ENCODE measurements at places on chromosomes 13 and 19.

DNA sequence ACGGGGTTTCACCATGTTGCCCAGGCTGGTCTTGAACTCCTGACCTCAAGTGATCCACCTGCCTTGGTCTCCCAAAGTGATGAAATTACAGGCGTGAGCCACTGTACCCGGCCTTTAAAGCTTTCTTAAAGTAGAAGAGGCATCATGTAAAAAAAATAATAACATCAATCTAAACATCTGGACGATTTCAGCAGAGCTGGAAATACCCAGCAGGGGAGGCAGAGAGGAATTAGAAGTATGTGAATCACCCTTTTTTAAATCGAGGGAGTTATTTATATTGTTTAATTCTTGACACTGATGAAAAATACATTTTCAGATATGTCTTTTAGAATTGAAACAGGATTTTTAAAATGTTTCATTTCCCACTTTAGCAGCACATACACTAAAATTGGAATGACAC lies 37.4 kb upstream of the MTIF3 start:
- DNase-seq = no peak

- DNase-seq = no peak
Observed at GRCh38 chr19:40225440-40226305, 816 bp downstream of the CCNP start.

DNA sequence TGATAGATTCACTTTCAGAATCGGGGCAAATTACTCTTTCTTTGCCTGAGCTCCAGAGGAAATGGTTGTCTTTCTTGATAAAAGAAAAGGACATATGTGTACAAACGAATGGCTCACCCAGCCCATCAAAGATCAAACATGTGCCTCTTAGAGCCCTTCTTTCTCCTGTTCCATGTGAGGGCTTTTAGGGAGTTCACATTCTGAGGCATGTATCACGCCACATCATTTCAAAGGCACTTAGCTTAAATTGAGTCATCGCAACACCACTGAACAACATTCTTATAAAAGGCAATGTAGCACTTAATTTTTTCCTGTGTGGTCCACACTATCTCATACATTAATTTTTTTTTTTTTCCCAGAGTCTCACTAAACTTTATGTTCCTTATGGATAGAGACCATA lies 521.0 kb downstream of the SUCLA2 start:
- DNase-seq = no peak

DNA sequence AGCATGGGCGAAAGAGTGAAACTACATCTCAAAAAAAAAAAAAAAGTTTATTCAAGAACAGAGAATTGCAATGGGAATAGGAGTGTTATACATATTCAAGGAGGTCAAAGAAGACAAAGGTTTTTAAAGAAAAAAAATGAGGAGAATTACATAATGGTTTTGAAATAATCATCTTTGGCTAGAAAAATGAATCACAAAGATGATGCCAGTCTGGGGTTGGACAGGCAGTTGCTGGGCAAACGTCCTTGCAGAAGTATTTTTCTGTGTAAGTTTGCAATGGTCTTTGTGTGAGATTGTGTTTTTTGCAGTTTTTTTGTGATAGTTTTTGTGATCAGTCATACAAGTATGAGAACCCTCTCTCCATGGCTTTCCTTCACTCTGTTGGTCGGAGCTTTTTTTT lies 23.7 kb downstream of the LYPD3 start:
- no peak for DNase-seq

GRCh38 chr13:23909606-23910005 lies 12.3 kb upstream of the C1QTNF9B start:
- no peak for DNase-seq

DNA sequence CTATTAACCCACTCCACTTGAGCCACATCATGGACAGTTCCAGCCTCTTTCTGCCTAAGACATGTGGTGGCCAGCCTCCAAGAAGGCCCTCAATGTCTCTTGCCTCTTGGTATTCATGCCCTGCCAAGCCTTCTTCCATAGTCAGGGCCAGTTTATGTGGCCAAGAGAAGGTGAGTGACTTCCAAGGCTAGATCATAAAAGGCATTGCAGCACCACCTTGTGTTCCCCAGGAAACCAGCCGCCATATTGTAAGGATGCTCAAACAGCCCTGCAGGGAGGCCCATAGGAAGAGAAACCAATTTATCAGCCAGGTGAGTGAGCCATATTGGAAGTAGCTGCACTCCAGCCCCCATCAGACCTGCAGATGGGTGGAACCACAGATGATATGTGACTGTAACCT lies 12.3 kb upstream of the DNMT1 start:
- no peak for DNase-seq

DNA sequence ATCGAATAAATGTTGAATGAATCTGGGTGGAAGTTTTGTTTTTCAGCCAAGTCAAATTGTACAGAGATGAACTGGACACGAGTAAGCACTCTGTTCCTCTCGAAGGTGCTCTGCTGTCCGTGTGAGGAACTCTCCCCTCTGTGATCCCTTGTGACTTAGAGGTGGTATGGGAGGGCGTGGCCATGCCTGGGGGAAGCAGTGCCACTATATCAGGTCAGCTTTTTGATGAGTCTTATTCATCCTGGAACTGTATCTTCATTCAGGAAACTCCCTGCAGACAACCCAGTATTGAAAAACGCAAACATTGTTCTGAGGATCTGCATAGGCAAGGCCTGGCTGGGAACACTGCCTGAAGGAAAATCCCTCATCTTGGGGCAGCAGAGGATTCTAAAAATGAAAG lies 45.7 kb upstream of the FLT1 start:
- DNase-seq = no peak

DNA sequence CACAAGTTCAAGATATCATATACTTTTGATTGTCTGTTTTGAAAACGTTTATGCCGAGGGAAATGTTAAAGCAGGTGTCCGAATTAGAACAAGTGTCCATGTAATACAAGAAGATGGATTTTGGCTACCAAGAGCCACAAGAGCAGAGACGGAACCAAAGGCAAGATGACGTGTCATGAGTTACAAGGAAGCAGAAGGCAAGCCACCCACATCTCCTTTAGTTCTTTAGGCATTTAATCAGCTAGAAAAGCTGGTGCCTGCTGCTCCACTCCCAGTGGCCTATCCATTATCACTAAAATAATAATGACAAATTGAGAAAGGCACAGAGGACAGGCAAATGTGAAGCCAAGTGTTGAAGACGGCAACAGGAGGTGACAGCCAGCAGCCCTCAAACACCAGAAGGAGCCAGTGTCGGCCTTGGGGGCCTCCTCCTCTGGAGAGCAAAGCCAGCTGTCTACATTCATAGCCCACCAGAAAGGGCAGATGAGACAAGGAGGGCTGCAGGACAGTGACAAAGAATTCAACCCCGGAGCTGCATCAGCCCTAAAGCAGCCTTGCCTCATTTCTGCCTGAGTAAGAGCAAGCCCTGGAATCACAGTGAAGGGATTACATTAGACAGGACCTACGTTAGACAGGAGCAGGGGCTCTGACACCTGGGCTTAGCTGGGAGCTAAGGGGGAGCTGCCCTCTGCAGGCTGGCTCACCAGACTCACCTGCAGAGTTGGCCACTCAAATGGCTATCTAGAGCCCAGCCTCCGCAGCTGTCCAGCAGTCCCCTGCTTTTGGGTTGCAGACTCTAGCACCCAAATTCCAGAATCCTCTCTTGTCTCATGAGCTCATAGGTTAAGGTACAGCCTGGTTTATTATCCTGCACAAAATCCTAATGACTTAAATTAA lies 569.9 kb downstream of the UQCRFS1 start:
- no peak for DNase-seq

- DNase-seq = no peak
Observed at GRCh38 chr13:105670179-105670990, 865.1 kb downstream of the EFNB2 start.

GRCh38 chr13:98930151-98930591 lies 47.7 kb downstream of the DOCK9 start:
- no peak for DNase-seq

GRCh38 chr19:49255674-49256073 lies 69.3 kb downstream of the SLC6A16 start:
- DNase-seq = no peak

- DNase-seq = no peak
Observed at GRCh38 chr13:47334173-47334572, 437.3 kb upstream of the HTR2A start.

DNA sequence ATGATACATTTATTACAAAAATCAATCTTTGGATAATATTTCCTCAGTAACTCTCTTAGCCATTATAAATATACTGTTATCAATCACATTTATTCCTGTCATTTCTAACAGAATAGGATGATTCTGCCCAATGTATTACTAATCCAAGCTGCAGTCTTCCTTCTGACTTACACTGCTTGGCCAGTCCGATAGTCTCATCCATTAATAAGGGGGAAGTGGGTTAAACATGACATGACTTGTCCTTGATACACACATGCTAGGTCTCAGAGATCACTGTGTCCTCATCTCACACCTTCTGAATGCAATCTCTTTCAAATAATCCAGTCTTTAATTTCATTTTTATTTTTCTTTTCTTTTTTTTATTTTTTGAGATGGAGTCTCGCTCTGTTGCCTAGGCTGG lies 18.8 kb downstream of the SACS start:
- DNase-seq = no peak

- DNase-seq = no peak
Observed at GRCh38 chr19:35107545-35107944, 8.1 kb upstream of the FXYD3 start.

DNA sequence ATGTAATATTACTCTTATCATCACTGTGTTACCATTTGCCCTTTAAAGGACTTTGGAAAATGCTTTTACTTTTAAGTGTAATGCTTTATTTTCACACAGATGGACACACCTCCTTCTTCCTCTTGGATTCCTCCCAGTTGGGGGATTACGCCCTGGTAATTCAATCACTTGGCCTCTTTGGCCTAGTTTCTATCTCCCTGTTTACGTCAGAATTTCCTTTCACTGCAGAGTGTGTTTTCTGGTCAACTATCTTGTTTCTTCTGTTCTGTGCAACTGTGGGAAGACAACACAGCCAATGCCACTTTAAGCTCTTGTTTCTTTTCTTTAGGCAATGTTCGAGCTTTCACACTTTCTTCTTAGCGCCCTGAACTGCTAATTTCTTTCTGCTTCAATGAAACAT lies 257.3 kb upstream of the MAB21L1 start:
- DNase-seq = peak; percentile 54

- no peak for DNase-seq
Observed at GRCh38 chr19:4859697-4860096, 7.8 kb downstream of the PLIN3 start.

DNA sequence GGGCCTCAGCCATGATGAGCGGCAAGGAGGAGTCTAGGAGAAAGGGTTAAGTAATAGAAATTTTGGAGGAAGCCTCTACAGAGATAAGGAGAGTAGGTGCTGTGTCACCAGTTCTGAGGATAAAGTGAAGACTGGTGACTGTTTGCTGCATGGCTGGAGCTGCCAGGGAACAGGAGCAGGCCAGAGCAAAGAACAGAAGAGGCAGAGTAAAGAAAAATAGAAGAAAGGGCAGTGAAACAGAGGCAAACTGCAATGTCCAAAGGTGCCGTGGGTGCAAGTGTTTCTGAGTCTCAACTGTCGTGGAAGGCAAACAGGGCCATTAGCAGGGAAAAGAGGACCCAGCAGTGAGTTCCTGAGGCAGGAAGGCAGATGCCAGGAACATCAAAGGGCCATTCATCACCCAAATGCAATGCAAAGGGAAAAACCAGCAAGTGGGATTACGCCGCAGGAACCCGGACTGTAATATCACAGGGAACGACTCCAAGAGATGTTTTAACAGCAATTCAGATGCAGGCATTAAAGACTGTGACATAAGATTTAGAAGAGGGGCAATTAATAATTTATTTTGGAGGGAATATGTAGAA lies 318.3 kb downstream of the FOXO1 start:
- DNase-seq = no peak

Data from heart right ventricle (tissue), 16 donors.